NCI-H1105 (cell line): ENCODE measurements at places on chromosomes 4 and X.

DNA sequence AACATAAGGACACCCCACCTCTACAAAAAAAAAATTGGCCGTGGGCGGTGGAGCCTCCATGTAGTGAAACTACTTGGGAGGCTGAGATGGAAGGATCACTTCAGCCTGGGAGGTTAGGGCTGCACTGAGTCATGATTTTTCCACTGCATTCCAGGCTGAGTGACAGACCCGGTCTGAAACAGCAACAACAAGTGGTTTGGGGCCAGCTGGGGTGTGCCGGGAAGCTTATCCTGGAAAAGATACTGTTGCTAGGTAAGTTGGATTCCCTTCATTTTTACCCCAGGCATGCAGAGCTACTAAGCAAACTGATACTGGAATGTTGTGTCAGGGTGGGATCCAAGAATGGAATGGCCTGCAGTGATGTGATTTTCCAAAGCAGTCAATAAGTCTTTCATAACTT lies 57.0 kb downstream of the XAGE2 start:
- no peak for DNase-seq

GRCh38 chr4:168623484-168623883 lies 126.6 kb downstream of the PALLD start:
- DNase-seq, result no peak

GRCh38 chr4:52259978-52260377 lies 208.9 kb downstream of the SPATA18 start:
- no peak for DNase-seq

DNA sequence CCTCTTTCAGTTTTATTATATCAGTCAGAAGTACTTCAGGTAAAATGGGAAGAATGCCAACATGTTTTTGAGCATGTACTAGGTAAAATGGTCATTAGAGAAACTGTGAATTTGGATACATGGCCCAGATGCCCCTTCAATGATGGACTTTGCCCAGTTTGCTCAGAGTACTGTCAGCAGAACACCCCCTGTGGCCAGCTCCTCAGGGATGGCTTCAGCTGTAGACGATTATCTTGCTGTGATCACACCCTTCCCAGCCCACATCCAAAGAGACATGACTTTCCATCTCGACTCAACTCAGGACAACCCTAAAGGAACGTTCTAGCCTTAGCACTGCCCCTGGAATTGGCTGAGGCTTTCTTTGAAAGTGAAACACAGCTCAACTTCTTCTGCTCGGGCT lies 439.1 kb downstream of the PACRGL start:
- no peak for DNase-seq

GRCh38 chrX:154715825-154716224 lies 35.1 kb downstream of the GAB3 start:
- no peak for DNase-seq

DNA sequence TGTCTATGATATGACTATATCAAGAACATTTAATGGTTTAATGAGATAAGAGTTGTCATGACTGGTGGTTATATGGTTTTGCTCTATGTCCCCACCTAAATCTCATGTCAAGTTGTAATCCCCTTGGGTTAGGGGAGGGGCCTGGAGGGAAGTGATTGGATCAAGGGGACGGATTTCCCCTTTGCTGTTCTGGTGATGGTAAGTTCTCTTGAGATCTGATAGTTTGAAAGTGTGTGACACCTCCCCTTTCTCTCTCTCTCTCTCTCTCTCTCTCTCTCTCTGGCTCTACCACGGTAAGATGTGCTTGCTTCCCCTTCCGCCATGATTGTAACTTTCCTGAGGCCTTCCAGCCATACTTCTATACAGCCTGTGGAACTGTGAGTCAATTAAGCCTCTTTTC lies 803.4 kb downstream of the TRIML1 start:
- DNase-seq, result no peak

GRCh38 chr4:16626945-16627344 lies 271.5 kb downstream of the LDB2 start:
- no peak for DNase-seq

GRCh38 chr4:72473434-72473900 lies 95.6 kb downstream of the ADAMTS3 start:
- DNase-seq, result no peak

DNA sequence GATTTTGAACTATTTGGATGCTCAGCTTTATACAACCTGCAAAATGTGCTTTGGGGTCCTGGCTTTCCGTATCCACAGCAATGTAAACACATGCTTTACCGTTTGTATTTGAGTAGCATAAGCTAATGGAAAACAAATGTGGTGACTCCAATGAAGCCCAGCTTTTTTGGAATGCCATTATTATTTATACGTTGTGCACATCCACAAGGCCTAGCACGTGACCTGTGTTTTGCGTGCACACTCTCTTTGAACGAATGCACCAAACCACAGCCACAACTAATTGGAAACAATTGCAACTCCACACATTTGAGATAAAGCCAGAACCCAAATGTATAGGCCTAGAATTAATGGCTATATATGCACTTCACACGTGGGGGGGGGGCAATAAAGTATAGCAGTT lies 189.5 kb upstream of the GPC4 start:
- DNase-seq, result no peak

- no peak for DNase-seq
Measured at GRCh38 chrX:48956728-48957414, 536 bp downstream of the OTUD5 start.

DNA sequence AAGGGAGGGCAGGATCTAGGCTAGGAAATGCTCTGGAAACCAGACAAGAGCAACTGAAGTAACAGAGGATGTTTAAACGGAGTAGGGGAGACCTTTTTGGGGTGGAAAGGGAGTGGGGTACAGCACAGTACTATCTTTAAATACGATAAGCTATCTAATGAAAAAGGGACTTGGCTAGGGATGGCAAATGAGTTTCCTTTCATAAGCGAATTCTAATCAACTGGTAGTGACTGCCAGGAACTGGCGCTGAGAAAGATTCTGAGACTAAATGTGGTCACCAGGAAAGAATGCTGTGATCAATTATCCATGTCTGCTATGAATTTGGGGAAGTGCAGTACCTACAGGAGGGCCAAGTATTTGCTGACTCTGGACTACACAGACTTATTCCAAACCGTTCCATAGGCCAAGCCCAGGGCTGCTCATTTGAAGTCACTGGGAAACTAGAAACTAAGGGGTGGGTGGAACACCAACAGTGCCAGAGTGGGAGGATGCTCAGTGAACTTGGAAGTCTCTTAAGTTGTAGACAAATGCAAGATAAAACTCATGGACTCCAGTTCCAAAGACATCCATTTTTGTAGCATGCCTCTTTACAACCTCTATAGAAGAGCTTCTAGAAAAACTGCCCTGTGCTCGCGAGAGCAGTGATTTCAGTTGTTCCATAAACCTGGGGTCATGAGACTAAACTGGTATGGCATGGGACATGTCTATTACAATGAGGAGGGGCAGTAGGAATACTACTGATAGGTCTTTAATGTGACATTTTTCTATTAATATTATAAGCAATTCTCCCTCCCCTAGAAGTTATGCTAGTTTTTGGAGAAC lies 2.0 kb downstream of the TRAPPC2 start:
- DNase-seq, result no peak

DNA sequence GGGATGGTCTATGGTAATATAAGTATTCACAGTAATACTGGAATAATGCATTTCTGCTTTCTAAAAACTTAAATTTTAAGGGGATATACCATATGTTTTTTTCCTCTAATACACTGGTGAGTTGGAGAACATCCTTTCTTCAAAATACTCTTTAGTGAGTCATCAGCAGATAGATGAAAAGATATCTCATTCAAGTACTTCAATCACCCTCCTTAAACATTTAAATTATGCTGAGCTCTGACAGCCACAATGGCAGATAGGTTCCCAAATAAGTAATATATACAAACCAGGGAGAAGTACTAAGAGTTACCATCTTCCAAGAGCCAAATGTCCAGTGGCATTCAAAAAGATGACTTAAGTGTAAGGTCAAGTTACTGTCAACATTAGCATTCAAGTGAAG lies 52.2 kb downstream of the AMMECR1 start:
- no peak for DNase-seq

DNA sequence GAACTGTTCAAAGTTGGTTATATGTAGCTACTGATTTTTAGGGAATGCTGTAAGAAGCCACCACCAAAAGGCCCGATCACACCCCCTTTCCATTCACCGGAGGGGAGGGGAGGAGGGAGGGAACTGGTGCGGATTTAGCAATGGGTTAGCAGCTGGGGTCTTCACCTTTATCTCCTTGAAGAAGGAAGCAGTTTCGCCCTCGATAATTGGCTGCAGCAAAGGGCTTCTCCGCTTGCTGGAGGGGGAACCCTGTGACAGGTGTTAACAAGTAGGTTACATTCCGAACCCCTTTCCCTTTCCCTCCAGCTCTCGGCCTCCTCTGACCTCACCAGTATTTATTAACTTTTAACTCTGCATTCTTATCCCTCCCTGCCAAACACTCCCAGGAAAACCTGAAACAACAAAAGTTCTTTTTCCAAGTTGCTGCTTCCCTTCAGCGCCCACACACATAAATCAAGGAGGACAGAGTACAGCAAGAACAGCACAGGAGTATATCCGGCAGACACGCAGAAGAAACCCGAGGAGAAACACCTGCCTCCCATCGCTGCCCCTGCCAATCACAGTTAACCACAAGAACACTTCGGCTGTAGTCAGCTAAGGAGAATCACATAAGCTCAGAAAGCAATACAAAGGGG lies 39.8 kb upstream of the NAP1L5 start:
- peak; percentile 6 for DNase-seq

- peak; percentile 31 for DNase-seq
Measured at GRCh38 chr4:169269916-169270809, 593 bp downstream of the SH3RF1 start.

DNA sequence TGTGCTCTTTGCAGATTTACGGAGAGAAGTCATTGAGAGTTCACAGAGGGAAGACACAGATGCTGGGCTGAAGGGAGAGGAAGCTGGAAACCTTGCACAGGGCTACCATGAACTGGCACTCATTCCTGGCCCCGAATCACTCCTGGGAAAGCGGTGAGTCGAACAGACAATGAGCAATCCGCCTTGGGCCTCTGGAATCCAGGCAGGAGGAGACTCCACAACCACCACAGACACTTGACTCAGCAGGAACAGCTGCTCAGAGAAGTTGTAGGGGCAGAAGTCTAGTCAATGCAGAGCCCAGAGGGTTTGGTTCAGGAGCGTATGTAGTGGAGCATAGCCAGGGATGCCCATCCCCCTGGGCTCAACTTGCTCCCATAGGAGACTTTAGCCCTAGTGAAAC lies 62.8 kb upstream of the GRIA3 start:
- no peak for DNase-seq

- DNase-seq, result no peak
Measured at GRCh38 chrX:96376266-96376665, 308.4 kb upstream of the DIAPH2 start.

- no peak for DNase-seq
Measured at GRCh38 chr4:96293806-96294205, 453.9 kb downstream of the PDHA2 start.

- DNase-seq, result no peak
Measured at GRCh38 chr4:80412322-80412721, 76.8 kb downstream of the CFAP299 start.

- no peak for DNase-seq
Measured at GRCh38 chrX:136202889-136203288, 48.3 kb downstream of the MAP7D3 start.

DNA sequence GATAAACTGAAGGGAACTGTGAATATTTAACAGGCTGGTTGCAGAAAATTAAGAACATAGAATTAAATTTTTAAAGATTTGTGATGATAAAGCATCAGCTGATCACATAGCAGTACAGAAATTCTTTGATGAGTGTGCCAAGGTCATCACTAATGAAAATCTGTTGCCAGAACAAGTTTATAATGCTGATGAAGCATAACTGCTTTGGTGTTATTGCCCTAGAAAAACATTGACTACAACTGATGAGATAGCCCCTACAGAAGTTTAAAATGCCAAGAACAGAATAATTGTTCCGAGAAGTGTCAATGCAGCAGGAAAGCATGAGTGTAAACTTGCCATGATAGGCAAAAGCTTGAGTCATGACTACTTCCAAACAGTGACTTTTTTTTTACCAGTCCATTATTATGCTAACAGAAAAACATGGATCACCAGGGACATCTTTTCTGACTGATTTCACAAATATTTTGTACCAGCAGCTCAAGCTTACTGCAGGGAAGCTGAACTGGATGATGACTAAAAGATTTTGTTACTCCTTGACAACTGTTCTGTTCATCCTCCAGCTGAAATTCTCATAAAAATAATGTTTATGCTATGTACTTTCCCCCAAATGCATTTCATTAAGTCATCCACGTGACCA lies 1136.6 kb downstream of the FAT4 start:
- DNase-seq, result no peak

- no peak for DNase-seq
Measured at GRCh38 chr4:85548841-85549240, 73.9 kb downstream of the ARHGAP24 start.

DNA sequence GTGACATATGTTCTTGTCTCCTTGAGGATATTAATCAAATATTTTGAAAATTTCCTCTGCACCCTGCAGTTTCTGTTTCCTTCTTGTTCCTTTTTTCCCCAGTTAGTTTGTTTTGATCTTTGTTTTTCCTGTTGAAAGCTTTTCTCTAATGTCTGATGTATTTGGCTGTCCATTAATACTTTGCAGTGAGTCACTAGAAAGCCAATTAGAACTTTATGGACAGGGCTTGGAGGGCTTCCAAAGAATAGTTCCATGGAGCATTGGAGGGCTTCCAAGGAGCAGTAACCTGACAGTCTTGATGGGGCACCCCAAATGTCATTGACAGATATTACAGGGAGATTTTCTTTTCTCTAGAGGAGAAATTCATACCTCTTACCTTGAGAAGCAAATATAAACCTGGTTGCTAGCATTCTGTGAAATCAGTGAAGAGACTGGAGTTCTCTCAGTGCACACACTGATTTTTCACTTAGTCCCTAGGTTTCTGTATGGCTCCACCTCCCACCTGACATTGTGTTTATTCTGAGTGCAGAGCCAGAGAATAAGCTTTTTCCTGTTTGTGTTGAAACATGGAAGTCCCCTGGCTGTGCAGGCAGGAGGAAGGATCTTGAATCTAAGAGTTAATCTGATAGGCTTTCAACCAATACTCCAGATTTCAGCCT lies 26.5 kb downstream of the SPARCL1 start:
- DNase-seq, result peak; percentile 64

DNA sequence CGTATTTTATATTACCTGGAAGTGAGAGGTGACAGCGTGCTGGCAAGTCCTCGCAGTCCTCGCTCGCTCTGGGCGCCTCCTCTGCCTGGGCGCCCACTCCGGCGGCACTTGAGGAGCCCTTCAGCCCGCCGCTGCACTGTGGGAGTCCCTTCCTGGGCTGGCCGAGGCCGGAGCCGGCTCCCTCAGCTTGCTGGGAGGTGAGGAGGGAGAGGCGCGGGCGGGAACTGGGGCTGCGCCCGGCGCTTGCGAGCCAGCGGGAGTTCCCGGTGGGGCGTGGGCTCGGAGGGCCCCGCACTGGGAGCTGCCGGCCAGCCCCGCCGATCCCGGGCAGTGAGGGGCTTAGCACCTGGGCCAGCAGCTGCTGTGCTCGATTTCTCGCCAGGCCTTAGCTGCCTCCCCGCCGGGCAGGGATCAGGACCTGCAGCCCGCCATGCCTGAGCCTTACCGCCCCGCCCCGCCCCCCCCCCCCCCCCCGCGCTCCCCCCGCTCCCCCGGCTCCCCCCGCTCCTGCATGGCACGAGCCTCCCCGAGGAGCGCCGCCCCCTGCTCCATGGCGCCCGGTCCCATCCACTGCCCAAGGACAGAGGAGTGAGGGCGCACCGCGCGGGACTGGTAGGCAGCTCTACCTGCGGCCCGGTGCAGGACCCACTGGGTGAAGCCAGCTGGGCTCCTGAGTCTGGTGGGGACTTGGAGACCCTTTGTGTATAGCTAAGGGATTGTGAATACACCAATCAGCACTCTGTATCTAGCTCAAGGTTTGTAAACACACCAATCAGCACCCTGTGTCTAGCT lies 298.9 kb upstream of the MAGEB16 start:
- no peak for DNase-seq
